ENCODE measurements at places on chromosomes 5 and 9.

DNA sequence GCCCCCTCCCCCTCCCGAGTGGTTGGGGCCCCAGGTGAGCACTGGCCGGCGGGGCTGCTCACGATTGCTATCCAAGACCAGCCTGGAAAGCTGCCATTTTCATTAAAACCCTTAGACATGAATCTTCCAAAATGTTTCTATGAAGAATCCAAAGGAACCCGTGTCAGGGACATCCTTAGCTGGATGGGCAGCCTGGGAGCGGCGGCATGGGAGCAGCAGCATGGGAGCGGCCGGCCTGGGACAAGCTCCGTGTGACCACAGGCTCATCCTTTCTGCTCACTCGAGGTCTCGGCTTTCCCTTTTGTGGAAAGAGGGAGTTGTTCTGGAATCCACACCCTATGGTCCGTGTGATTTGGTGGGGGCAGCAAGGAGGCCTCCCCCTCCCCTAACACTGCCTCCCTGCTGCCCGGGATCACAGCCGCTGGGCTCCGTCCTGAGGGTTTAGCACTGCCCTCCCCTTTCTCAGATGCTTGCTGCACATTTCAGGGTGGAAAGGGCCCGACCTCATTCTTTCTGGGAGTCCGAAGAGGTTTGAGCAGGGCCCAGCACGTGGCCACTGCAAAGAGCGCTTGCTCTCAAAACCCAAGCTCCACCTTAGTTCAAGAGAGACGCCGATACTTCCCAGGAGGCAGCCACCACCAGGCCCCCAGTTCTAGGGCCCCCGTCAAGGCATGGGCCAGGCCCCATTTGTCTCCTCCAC lies 127.7 kb downstream of the RXRA start:
- no peak for DNase-seq

DNA sequence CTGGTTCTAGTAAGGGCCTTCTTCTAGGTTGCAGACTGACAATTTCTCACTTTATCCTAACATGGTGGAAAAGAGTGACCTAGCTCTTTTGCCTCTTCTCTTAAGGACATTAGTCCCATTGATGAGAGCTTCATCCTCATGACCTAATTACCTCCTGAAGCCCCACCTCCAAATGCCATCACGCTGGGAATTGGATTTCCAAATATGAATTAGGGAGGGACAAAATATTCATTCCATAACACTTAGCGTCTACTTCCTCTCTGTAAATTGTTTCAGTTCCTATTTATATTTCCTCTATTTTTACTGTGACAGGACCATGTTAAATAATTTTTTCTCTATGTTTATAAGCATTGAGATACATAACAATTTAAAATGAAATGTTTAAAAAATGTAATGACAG lies 408.8 kb downstream of the CDH10 start:
- no peak for DNase-seq

DNA sequence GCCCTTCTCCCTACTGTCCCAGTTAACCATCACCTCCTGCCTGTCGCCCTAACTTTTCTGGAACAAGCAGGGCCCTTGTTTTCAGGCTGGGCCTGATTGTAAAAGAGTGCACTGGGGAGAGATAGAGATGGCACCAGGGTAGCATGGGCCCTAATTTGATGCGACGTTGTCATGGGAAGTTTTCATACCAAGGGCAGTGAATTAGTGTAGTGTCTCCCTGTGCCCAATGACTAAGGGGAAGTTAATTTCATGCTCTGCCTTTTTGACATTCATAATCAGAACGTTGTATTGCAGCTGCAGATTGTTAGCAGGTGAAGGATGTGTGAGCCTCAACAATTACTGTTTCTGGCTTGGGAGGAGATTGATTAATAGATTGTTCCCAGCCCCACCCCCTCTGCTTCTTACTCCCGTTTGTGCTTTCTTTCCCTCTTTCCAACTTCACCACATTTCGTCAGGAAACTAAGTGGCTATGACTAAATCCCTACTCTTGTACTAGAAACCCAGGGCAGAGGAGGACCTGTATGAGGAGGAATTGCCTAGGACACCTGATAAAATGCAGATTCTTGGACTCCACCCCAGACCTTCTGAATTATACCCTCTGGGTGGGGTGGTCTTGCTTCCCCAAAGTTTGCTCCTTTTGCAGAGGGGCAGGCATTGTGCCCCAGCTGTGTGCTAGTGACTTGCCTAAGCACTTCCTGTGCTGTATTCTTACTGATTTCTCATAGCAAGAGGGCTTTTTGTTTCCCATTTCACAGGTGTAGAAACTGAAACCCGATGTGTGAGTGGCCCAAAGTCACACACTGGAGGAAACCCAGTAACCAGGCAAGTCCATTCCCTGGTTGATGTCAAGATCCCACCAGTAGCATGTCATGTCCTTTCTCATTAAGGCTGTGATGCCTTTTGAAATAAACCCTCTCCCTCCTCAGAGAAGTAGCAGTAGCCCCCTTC lies 56.3 kb downstream of the DAB2IP start:
- DNase-seq = no peak

DNA sequence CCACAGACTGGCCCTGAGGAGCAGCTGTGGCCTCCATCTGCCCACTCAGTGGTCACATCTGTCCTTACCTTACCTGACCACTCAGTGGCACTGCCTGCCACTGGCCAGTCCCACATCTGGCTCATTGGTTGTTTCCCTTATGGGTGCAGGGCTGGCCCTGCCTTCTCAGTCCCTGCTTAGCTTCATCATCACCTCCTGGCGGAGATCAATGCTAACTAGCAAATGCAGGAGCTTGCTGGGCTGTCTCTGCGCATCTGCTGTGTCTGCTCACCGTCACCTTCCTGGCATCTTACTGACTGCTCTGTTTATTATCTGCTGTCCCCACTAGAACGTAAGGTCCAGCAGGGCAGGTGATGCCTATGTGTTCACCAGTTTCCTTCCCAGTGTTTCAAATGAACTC lies 356.9 kb downstream of the SEMA5A start:
- DNase-seq = no peak

DNA sequence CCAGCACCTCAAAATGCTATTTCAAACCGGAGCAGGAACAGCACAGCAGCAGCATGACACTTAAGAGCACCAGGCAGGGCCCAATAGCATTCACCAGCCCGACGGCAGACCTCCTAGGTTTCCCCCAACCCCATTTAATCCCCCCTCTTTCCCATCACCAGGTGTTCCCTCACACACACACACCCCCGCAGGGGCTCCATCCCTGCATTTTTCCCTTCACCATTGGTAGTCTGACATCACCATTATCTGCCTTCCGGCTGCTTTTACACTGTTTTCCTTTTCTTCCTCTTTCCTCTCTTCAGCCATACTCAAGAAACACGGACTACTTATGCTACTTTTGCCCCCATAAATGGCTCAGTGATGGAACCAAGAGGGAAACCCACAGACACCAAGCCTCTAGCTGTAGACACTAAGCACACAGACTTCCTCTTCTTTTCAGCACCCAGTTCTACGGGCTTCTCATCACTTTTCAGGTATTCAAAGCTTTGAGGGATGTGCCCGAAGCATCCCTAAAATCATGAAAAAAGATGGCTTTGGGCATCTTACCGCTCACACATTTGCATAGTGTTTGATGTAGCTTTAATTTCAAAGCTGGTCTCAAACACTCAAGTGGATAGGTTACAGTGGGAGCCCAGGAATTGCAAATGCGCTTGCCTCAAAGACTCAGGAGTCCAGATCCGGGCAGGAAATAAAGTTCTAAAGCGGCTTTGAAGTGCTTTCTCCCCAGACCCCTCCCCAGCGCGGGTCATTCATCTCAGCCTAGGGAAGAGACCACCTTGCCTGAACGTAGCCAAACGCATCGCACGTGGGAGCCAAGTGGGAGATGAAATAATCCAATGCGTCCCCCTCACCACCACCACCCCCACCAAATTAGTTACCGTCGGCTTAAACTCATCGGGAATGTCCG lies 141.5 kb downstream of the TSSK1B start:
- peak; percentile 15 for DNase-seq

- DNase-seq = no peak
These were observed 44.0 kb downstream of the OTULIN start for GRCh38 chr5:14708551-14708950.

DNA sequence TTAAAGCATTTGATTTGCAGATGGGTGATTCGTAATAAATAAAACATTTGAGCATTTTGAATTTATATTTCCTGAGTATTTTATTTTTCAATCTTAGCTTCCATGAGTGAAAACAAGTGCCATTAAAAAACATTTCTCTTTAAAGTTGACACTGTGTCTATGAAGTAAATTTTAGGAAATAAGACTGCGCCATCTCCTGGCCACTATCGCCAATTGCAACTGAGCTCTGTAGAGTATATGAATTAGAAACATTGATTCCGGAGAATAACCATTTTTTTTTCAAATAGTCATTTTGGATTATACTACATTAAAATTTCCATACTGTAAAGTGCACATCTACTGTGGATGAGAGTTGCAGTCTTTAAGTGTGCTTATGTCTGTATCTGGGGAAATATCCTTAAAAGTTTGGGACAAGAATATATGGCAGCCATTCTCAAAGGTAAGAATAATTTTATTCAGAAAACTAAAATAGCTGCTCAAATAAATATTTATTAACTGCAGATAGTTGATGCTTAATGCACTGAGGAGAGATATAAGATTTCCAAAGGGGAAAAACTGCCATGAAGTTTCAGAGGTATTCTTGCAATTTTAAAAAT lies 5.9 kb downstream of the DMRTA1 start:
- peak; percentile 67 for DNase-seq

- no peak for DNase-seq
These were observed 21.1 kb upstream of the IGFBPL1 start for GRCh38 chr9:38445154-38446043.

GRCh38 chr9:129336601-129337331 lies 158.7 kb upstream of the IER5L start:
- no peak for DNase-seq

GRCh38 chr9:100111235-100111634 lies 12.2 kb downstream of the INVS start:
- DNase-seq = peak; percentile 58

- DNase-seq = no peak
These were observed 171.7 kb downstream of the CACNA1B start for GRCh38 chr9:138049085-138049778.

DNA sequence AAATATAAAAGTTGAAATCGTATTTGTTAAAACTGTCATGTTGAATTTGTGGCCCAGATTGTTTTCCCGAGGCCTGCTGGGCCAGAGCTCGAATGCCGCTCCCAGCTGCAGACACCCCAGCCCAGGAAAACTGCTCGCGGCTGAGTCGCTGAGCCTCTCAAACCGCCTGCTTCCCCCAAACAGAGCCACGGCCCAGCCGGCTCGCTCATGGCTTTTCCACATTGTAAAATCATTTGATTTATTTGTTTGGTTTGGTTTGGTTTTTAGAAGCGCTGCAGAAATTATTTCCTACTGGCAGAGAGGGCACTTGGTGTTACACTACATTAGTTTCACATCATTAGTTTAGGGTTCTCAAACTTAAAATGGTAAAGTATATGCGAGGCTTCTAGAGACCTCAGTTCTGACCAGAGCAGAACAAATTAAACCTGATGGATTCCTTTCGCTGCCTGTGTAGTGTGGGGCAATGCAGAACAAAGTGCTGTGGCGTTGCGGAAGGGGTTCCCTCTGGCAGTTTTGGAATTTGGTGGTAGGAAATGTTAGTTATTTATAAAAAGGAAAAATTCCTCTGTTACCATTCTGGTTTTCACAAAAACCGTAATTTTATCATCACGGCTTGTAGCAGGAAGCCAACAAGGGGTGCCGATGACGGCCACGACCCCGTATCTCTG lies 156.5 kb upstream of the PITX1 start:
- DNase-seq = no peak

DNA sequence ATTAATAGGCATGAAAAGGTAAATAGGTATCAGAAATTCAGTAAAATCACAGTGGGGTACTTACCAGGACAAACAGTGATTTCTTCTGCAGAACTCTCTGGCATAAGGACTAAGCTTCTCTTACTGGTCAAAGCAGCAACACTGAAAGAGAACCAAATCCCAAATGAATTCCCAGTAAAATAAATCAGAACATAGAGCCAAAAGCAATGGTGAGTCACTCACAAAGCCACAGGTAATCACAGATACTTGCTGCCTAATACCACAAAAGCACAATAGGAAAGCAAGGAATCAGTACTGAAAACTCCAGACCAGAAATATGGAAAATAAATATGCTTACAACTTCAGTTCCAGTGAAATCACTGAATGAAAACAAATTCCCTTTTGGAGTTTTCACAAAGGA lies 50.7 kb downstream of the UIMC1 start:
- peak; percentile 43 for DNase-seq

DNA sequence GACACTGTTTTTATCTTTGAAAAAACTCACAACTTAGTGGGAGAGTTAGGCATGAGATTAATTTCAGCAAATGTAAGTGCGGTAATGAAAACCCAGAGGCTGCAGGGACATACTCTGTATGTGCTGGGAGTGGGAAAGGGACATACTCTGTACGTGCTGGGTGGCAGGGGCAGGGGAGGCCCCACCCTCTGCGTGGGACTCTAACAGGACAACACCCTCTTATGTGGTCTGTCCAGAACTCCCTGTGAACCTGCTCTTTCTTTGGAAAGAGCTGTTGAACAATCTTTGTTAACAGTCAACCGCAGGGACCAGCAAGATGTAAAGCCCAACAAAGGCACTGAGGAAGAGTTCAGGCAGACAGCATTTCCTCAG lies 2.4 kb downstream of the MLANA start:
- no peak for DNase-seq

- no peak for DNase-seq
These were observed 36.0 kb downstream of the FAM78A start for GRCh38 chr9:131240047-131240921.

DNA sequence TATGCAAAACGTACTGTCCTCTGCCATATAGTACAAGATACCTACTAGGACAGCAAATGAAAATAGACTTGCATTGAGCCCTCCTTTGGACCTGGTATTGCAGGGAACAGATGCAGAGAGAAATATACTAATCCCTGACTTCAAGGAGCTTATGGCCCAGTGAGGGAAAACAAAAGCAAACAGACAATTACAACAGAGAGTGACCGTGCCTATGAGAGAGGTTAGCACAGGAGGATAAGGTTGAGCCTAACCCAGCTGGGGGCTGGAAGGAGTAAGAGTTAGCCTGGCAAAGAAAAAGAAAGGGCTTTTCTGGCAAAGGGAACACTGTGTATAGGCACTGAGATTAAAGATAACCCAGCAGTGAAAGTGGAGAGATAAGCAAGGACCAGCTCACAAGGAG lies 5.5 kb downstream of the CDC26 start:
- no peak for DNase-seq

- DNase-seq = no peak
These were observed 216.8 kb upstream of the RFX3 start for GRCh38 chr9:3742586-3742985.

DNA sequence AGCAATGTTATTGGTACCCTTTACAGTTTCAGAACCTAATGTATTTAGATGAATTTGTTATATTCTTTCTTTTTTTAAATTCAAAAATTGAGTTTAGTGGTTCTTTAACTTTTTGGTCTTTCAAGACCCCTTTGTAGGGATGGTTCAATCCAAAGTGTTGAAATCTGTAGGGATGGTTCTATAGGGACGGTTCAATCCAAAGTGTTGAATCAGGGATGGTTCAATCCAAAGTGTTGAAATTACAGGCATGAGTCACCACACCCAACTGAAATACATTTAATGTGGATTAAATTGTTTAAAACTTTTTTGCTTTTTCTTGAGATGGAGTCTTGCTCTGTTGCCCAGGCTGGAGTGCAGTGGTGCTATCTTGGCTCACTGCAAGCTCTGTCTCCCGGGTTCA lies 30.6 kb downstream of the SNX2 start:
- DNase-seq = no peak

Data from PC-3 (cell line).